ENCODE measurements at places on chromosomes 12 and 14.

DNA sequence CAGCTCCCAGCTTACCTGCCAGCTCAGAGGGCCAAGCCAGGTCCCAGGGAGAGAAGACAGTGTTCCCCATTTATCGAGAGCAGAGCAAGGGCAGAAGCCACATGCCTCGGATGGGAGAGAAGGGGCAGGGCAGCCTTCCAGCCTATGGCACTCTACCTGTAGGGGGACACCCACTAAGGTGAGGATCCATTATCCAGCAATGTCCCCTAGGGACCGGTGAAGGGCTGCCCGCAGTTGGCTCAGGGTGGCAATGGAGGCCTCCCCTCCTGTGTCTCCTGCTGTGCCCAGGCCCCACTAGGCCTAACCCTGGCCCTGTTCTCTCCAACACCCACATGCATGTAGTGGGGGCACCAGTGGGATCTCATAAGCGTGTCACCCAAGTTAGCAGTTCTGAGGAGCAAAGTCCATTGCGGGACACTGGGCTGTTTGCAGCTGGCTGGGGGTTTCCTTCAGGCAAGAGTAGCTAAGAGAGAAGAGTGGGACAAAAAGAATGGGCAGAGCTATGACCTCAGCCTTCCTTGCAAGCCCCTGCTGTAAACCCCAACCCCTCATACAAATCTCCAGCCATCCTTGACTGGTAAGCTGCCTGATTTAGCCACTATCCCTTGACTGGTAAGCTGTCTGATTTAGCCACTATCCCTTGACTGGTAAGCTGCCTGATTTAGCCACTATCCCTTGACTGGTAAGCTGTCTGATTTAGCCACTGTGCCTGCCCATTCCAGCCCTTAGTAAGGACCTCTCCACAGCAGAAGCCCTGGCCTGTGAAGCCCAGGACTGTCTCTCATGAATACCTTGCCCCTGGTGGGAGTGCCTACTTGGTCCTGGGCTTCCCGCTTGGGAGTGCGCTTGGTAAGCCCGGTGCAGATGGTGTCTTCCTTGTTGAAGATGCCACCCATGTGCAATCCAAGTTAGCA, 5.2 kb upstream of the ASB2 start:
- DNase-seq, result no peak

GRCh38 chr12:101763246-101763931, 24.1 kb upstream of the SYCP3 start:
- no peak for DNase-seq

DNA sequence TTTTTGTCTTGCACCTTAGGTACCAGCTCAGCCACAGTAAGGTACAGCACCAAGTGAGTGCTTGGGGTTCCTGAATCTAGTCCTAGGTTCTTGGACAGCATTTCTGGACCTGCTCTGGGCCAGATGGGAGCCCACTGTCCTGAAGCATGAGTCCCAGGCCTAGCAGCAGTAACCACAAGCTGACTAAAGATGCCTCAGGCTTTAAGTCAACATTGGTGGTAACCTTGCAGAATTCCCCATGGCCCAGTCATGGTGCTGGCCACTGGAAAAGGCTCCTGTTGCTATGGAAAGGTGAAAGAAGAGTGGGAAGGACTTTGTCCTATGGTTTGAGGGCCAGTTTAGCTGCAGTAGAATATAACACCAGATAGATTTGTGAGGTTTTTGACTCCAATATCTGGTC, 86.9 kb upstream of the CLEC14A start:
- peak; percentile 4 for DNase-seq

GRCh38 chr12:116466536-116466935, 92.6 kb upstream of the MAP1LC3B2 start:
- DNase-seq, result no peak

DNA sequence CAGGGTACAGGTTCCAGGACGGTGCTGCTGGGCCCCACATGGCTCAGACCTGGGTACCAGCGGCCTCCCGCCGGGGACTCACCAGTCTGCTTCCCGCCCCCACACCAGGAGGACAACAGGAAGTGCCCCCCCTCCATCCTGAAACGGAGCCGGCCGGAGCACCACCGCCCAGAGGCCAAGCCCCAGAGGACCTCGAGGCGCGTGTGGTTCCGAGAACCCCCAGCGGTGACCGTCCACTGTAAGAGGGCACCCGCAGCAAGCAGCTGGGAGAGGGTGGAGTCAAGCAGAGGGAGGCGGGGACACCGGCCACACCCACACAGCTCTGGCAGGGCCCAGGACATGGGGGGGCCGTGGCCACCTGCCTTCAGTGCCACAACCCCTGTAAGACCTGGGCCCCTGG, 8.1 kb downstream of the C14orf180 start:
- DNase-seq, result no peak

DNA sequence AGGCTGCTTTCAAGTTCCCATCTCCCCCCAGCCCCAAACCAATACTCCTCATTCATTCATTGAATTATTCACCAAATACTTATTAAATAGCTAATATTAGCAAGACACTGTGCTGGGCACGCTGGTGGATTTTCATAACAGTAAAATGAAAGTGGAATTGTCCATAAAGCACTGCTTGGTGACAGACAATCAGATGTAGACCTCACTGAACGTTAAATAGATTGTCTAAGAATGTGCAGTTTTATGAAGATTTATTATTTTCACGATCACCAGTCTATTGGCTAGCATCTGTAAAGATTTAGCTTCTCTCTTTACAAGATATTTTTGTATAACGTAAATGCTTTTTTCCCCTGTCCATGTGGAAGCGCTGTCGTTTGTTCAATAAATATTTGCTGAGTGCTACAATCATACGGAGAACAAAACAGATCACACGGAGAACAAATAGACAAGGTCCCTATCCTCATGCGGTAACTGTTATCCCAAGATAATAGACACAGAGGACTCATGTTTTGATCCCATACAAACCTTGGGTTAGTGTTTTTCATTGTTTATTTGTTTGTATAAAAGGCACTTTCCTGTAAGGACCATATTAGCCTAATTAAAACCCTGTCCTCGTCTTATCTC, 397.6 kb downstream of the BCAT1 start:
- DNase-seq, result no peak

DNA sequence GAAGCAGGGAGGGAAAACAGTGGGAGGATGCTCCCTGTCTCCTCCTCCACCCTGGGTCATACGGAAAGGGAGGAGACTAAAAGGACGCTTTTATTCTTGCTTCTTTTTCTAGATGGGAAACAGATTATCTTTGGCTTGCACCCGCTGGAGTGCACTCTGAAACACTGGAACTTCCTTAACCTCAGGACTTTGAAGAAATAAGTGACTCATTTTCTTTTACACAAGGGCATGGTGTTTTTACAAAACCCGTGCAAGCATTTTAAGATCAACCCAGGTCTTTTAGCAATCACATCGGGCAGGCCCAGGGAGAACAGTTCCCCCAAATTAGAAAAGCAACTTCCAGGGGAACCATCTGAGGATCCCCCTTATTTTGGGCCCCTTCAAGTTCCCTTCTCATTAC, 80.9 kb upstream of the TSPAN11 start:
- DNase-seq, result no peak

GRCh38 chr14:22882529-22883172, 371 bp upstream of the REM2 start:
- peak; percentile 11 for DNase-seq

- no peak for DNase-seq
Measured at GRCh38 chr12:2482938-2483660, 311.7 kb upstream of the FKBP4 start.

- DNase-seq, result no peak
Measured at GRCh38 chr12:18644564-18644963, 93.2 kb downstream of the PLCZ1 start.

- DNase-seq, result peak; percentile 39
Measured at GRCh38 chr14:30443368-30444007, 115.5 kb upstream of the G2E3 start.

GRCh38 chr14:99441157-99441870, 39.3 kb downstream of the SETD3 start:
- DNase-seq, result no peak

GRCh38 chr14:88490168-88490567, 64.6 kb downstream of the PTPN21 start:
- no peak for DNase-seq

DNA sequence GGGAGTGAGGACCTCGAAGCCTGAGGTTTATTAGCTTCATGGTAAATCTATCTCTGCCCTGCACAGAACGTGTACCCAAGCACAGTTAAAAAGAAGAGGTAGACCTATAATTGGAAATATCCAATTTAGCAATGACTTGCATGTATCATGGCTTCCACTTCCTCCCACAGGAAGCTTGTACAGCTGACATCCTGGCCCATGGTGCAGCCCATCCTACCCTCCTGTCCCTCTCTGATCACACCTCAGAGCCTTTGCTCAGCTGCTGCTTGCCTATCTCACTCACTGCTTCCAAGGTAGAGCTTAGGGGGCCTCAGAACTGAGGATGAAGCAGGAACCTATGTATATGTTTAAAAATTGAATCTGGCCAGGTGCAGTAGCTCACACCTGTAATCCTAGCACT, 4.3 kb upstream of the BCDIN3D start:
- no peak for DNase-seq

GRCh38 chr12:83003026-83003425, 316.3 kb downstream of the TMTC2 start:
- DNase-seq, result no peak

GRCh38 chr12:104959335-104959841, 1.3 kb upstream of the SLC41A2 start:
- peak; percentile 33 for DNase-seq

- DNase-seq, result peak; percentile 32
Measured at GRCh38 chr14:20857630-20858261, 33.4 kb upstream of the RNASE3 start.

DNA sequence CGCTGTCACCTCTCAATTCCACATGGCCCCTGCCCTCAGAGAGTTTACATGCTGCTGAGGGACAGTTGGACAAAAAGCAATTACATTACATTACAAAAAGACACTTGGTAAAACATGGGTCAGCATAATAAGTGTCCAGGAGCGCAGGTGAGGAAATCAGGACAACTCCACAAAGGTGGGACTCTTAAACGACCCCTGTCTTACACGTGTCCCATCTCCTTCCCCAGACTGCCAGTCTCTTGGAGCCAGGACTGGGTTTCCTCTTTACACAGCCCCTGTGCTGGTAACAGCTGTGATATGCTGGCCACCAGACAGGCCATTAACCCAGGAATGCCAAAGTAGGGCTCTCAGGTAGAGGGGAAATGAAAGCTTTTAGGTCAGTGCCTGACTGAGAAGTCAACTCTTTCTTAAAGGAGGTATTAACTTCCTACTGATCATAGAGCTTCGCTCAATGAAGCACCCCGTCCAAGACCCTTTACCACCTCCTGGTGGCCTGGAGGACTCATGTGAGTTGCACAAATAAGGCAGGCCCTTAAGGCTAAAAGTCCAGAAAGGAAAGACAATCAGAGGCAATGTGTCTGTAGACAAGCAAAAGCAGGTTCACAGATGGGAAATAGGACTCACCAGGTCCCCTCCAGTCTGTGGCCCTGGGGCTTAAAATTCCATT, 55.5 kb downstream of the ANO2 start:
- no peak for DNase-seq

- no peak for DNase-seq
Measured at GRCh38 chr12:39368891-39369290, 74.0 kb downstream of the KIF21A start.

- no peak for DNase-seq
Measured at GRCh38 chr12:113136990-113137511, 1.5 kb upstream of the RASAL1 start.

DNA sequence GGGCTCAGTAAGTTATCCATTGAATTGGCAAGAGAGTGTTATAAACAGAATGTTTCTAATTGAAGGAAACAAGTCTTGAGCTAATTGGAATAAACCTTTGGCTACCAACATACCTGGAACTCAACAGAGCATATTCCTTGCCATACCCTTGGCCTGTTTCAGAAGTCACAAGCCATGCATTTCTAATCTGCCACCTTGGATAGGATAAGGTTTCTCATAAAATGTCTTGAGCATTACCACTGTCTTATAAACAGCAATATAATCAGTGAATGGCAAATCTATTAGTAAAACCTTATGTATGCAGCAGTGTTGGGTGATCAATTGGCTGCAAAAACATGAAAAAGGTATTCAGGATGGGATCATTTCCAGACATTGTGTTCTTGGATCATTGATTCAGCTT, 765.2 kb upstream of the SEL1L start:
- DNase-seq, result no peak

DNA sequence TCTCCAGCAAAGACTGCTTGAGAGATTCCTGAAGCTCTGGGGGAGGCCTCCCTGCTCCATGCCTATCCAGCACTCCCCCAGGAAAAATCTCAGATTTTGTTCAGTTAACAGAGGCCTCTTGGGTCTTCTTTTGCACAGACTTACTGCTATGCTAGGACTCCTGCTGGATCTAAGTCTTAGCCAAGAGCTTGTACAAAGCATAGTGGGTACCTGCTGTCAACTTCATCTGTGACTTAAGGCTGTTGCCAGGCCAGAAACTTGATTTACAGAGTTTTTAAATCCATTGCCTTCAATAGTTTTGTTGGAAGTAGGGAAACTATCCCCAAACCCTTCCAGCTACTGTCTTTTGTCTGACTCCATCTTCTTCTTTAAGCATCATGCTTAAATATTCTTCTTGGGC, 140.5 kb downstream of the SMOC1 start:
- no peak for DNase-seq

DNA sequence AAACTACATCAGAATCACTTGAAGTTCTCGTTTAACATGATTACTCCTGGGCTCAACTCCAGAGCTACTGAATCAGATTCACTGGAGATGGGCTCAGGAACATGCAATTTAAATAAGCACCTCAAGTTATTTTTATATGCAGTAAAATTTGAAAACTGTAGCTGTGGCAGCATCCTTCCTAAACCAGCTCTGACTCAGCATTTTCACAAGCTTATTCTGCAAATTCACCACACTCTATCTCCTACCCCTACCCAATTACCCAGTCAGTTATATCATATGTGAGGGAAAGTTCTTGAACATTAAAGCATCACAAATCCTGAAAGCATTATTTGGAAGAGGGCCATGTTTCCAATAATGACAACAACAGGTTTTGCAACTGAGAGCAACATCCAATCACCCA, 24.2 kb upstream of the LRRC9 start:
- no peak for DNase-seq

- DNase-seq, result no peak
Measured at GRCh38 chr14:39733741-39734140, 301.5 kb upstream of the FBXO33 start.

- no peak for DNase-seq
Measured at GRCh38 chr12:111656016-111656415, 29.7 kb downstream of the BRAP start.

GRCh38 chr12:31928246-31929026, 30.8 kb upstream of the RESF1 start:
- no peak for DNase-seq

- no peak for DNase-seq
Measured at GRCh38 chr12:7127916-7128626, 618 bp downstream of the RBP5 start.

DNA sequence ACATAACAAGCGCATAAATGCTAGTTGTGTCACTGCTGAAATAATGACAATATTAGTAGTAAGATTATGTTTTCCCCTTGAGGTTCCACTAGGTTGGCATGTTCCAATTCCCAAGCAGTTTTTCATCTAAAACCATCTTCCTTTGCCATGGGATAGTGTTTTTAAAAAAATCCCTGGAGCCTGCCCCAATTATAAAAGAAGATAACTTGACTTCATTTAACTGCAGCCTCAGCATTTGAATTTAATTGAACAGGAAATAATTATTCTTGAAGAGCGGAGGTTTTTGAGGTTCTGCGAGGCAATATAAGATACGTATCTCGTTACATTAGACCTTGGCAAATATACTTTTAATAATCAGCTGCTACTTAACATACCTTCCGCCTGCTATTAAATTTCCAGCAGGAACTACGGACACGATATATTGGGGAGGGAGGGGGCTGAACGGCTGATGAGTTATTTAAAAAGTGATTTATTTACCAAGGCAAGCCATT, 65.2 kb upstream of the HSPB8 start:
- no peak for DNase-seq

GRCh38 chr12:39575498-39575875, 44.1 kb downstream of the ABCD2 start:
- DNase-seq, result no peak

Measured in fibroblast of gingiva (primary cell).